ENCODE measurements at places on chromosomes 6 and 20.

DNA sequence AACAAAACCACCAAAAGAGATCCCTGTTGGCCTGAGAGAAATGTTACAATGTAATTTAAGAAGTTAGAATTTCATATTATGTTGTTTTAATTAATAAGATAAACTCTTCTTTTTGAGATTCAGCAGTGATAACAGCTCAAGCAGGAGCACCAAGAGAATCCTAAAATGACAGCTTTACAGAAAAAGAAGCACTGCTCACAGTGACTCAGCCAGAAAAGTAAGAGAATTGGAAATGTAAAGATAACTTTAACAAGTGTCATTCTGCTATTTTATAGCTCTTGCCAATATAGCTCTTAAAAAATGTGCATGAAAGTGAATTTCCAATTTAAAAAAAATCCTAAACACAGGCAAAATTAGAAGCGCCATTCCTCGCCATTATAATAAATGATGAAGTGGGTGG lies 111.3 kb downstream of the UBE3D start:
- DNase-seq = no peak

DNA sequence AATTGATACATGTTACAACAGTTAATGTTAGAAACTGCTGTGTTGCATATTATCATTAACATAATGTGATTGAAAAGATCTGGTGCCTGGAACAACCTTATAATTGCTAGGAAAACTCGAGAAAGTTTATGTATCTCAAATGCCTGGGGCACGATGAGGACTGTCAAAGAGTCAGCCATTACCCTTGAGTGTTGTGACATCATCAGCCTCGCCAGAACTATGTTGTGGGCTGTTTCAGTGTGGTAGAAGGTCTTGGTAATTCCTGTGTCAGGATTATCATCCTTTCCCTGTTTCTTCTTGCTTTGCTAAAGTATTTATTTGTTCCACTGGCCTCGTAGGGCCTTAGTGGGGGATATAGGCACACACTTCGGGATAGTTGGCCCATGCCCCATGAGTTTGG lies 185.1 kb downstream of the DTNBP1 start:
- DNase-seq = no peak

- DNase-seq = no peak
These were observed 46.1 kb upstream of the PBOV1 start for GRCh38 chr6:138264372-138264880.

DNA sequence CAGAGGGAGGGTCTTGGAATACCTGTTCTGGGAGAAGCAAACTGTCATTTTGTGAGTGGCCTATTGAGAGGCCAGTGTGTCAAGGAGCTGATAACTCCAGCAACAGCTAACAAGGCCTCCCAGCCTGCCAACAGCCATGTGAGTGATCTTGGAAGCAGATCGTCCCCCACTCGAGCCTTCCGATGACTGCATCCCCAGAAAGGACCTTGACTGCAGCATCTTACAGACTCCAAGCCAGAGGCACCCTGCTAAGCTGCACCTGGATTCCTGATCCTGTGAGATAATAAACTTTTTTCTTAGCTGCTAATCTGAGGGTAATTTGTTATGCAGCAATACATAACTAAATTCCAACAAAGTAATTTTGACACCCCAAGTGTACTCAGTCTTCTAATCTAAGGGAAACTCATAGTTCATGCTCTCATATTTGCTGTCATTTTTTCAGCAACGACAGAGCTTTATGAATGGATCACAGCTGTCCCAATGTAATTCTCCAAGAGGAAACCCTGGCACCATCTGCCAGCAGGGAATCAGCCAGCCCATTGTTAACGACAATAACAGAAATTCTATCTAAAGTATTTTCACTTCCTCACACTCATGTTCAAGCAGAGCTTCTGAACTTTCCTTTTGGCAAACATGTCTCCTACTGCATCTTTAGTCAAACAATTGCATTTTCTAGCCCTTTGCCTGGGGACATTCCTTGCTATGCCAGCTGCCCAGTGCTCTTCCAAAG lies 470.2 kb upstream of the BTBD3 start:
- DNase-seq = no peak

GRCh38 chr20:44862286-44862685 lies 23.2 kb upstream of the YWHAB start:
- DNase-seq = no peak

GRCh38 chr6:111970426-111970825 lies 83.5 kb upstream of the CCN6 start:
- DNase-seq = no peak

GRCh38 chr20:33811776-33812151 lies 616 bp downstream of the CHMP4B start:
- no peak for DNase-seq

- DNase-seq = no peak
These were observed 414.0 kb upstream of the OPRM1 start for GRCh38 chr6:153625089-153625488.

DNA sequence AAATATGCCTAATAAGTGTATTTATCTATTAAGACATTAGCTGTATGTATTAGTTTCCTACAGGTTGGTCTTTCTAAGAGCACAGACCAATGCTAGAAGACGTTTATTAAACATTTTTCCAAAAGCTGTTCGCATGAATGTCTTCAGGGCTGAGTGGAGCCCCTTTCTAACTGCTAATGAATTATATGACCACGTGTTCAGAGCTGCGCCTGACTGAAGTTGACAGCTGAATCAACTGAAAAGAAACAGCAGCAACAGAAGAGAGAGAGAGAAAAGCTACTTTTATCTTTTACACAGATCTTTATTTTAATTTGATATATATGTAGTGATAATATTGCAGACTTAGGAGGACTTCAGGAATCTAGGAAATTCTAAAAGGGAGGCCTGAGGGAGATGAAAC lies 75.2 kb upstream of the ARID1B start:
- DNase-seq = no peak

DNA sequence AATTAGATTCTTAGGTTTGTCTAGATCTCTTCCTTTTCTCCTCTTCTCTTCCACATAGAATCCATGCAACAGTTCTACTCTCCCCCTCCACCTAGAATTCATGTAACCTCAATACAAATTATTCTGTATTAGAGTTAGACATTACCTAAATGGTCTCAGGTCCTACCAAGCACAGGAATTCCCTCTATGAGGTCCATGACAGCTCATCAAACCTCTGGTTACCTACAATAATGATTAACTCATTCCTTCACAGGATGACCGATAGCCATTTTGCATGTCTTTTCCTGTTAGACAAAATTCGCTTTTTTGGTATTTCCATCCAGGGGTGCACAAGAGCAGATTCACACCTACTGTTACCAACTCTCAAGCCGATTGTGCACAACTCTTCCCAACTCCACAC lies 27.4 kb upstream of the BMP2 start:
- no peak for DNase-seq

GRCh38 chr6:128124713-128125112 lies 223.9 kb upstream of the THEMIS start:
- DNase-seq = no peak

DNA sequence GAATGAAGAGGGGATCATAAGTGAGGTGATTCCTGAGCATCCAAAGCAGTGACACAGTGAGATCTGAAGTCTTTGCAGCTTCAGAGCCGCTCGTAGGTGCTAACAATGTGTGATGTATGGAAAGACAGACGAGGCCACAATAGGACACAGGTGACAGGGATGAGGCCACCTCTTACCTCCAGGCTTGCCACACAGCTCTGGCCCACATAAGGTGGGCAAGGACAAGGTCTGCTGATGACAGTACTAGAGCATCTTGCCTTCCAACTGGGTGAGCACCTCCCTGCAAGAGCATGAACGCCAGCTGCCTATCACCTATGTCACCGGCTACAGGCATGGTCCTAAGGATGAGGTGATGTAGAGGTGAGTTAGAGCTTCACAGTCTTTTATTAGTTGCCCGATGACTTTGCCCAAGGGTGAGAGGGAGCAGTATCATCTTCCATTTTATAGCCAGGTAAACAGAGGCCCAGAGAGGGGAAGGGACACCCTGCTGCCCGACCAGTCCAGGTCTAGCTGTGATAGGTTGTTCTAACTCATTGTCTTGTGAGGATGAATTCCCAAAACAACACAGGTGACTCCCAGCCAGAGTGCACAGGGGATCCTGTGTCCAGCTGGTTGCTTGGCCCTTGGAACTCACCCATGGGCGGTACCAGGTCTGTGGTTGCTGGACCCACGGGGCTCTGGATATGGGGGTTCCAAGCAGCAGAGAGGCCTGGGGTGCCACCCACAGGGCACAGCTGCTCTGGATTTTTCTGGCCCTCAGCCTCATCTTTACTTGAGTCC lies 6.2 kb upstream of the TGM6 start:
- DNase-seq = no peak

DNA sequence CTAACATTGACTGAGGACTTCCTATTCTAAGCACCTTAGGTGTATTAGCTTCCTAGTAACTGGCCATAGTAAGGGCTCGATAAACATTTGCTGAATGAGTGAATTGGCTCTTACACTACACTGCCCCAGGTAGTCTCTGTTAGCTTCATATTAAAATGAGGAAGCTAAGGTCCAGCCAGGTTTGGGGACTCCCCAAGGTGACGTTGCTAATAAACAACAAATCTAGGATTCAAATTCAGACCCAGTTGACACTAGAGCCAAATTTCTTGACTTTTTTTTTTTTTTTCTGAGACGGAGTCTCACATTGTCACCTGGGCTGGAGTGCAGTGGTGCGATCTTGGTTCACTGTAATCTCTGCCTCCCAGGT lies 16.2 kb downstream of the ARHGAP40 start:
- no peak for DNase-seq

GRCh38 chr6:170545405-170545804 lies 7.7 kb downstream of the PSMB1 start:
- DNase-seq = no peak
